ENCODE measurements at places on chromosomes 16 and 17.

- no peak for DNase-seq
These were observed 136.6 kb downstream of the COPRS start for GRCh38 chr17:31722251-31723056.

GRCh38 chr17:74918906-74919305 is 4.1 kb downstream of the USH1G start:
- DNase-seq = no peak

- no peak for DNase-seq
These were observed 590 bp downstream of the TMEM219 start for GRCh38 chr16:29962344-29962994.

- no peak for DNase-seq
These were observed 39.6 kb downstream of the GPRC5B start for GRCh38 chr16:19844945-19845641.

DNA sequence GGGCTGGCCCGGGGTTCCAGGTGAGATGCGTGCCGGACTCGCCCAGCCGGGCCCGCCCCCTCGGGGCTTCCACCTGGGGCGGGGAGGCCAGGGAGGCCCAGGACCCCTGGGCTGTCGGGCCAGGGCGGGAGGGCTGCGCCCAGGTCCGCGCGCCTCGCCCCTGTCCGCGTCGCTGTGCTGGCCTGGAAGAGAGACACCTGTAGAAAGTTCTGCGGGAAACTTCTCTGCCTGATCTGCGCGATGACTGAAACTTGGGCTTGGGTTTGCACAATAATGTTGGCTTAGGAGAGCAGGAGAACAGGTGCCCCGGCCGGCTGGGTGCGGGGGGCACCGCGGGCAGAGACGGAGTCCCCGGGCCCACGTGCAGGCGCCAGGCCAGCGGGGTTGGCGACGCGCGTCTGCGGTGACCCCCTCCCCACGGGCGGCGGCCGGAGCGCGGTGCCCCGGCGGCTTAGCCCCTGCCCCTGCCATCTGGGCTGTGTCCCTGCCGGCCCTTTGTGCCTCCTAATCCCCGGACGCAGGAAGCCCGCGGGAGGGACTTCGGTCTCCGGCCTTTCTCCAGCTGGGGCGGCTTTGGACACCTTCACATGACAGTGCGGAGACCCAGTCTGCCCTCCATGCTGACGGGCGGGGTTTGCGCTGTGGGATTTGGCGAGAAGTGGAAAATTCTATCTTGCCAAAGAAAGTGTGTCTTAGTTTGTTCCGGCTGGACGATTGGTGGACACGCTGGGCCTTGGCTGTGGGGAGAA is 483 bp downstream of the LLGL2 start:
- no peak for DNase-seq

DNA sequence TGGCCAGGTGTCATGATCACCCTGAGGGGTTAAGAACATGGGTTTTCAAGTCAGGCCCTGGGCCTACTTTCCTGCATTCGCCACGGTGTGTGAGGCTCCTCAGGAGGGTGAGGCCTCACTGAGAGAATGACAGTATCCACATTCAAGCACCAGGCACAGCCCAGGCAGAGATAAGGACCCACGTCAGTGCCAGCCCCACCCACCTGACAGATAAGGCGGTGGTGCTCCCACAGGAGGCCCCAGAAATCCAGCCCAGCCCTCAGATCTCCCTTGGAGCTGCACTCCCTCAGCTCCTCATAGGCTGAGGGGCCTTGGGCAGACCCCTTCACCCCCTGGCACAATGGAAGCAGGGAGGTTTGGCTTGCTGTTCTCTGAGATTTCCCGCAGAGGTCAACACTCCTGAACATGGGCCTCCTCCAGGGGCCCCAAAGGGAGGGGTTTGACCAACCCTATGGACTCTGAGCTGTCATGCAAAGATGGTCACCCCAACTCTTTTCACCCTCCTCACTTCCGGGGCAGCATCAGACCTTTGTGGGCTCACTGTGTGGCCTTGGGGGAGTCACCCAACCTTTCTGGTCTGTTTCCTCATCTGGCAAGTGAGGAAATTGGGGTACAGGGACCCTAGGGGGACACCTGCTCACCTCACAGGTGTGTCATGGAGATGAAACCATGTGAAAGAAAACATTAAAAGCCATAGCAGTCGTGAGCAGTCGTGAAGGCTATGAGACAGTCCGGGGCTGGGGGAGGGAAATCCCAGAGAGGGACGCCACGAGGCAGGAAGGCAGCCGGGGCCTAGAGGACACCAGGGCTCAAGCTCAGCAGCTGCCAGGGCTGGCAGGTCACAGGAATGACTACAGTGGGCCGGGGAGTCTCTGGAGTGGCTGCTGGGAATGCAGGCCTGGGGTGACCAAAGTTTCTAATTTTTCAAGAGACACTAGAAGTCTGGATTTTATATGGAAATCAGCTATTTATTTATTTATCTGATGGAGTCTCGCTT is 15.4 kb downstream of the PLLP start:
- DNase-seq = no peak

- no peak for DNase-seq
These were observed 6.7 kb upstream of the MPP3 start for GRCh38 chr17:43839670-43840108.

- DNase-seq = no peak
These were observed 278.6 kb downstream of the CBLN1 start for GRCh38 chr16:49003022-49003421.

Data from stimulated activated CD8-positive, alpha-beta memory T cell treated with anti-CD3 and anti-CD28 coated beads, Interleukin-2, amount 100 ng/mL, for 1 hour (primary cell).